Spinal cord (tissue), 10 donors: ENCODE measurements at places on chromosomes 12 and 14. TPM values are rescaled to one million over a fixed set of nuclear protein-coding genes. Genes with fewer than 3 reads are reported as not detected.

LPAR5 gene
- 2.5 TPM for total RNA-seq

RFX4 gene
- 25.4 TPM for total RNA-seq

FGF23 gene
- total RNA-seq = not detected

LRP1-AS gene
- total RNA-seq = not detected

KERA gene
- 2.4 TPM for total RNA-seq

RNASE1 gene
- total RNA-seq = 99.1 TPM

SLC8A3 gene
- 39.9 TPM for total RNA-seq

PZP gene
- total RNA-seq = 0.59 TPM

IFI27L2 gene
- total RNA-seq = 110 TPM

KLRC2 gene
- 9.7 TPM for total RNA-seq

RNASE11 gene
- not detected for total RNA-seq

SMCO3 gene
- total RNA-seq = 5.0 TPM

IAPP gene
- total RNA-seq = not detected

PIK3C2G gene
- total RNA-seq = 0.22 TPM

FAM186B gene
- 0.55 TPM for total RNA-seq

SPX gene
- total RNA-seq = 4.3 TPM

TMEM30B gene
- 11.8 TPM for total RNA-seq

MAP4K5 gene
- 91.3 TPM for total RNA-seq

CELA1 gene
- not detected for total RNA-seq

GLT1D1 gene
- total RNA-seq = 19.8 TPM

ADAMTS20 gene
- total RNA-seq = 0.69 TPM

TMTC1 gene
- total RNA-seq = 87.6 TPM

CD4 gene
- 11.3 TPM for total RNA-seq

PLEKHG7 gene
- not detected for total RNA-seq

WNT5B gene
- total RNA-seq = 10.3 TPM

CBLN3 gene
- 0.59 TPM for total RNA-seq

LRFN5 gene
- 72.4 TPM for total RNA-seq

KCNMB4 gene
- total RNA-seq = 18.9 TPM

P2RX7 gene
- total RNA-seq = 16.8 TPM

SMIM41 gene
- total RNA-seq = 0.33 TPM

TMEM233 gene
- total RNA-seq = 23.7 TPM

PIWIL1 gene
- 1.3 TPM for total RNA-seq

SERPINA4 gene
- not detected for total RNA-seq

RASSF8 gene
- 80.7 TPM for total RNA-seq

PAH gene
- total RNA-seq = 0.33 TPM

ESPL1 gene
- total RNA-seq = 3.0 TPM

HVCN1 gene
- 21.9 TPM for total RNA-seq

ITPR2 gene
- total RNA-seq = 133 TPM

ASB2 gene
- total RNA-seq = 0.50 TPM

MYH7 gene
- total RNA-seq = 0.99 TPM

DAO gene
- not detected for total RNA-seq

FLRT2 gene
- 215 TPM for total RNA-seq

M6PR gene
- total RNA-seq = 129 TPM
